ENCODE measurements at places on chromosomes 11 and 22. TPM values are rescaled to one million over a fixed set of nuclear protein-coding genes. Genes with fewer than 3 reads are reported as not detected.

GRCh38 chr11:74721479-74721835 is 9.8 kb downstream of the CHRDL2 start:
- DNase-seq = no peak

GRCh38 chr22:30305906-30306626 is 16.8 kb upstream of the CASTOR1 start:
- DNase-seq = peak; percentile 60

GRCh38 chr11:71267807-71268421 is 15.5 kb upstream of the SHANK2 start:
- DNase-seq = no peak

DNA sequence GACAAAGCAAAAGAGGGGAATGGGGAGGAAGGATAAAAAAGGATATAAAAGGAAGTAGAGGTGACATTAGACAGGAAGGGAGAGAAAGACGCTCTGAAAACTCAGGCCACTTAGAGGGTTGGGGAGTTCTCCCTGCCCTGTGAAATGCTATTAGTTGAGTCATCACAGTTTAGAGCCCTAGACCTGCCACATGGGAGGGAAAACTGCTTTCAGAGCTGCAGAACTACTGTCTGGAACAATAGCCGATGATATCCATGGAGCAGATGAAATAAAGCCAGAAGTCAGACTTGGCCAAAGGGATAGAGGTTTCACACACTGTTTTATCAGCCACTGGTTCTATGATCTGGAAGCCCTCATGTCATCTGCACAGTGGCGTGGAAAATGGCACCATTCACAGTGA is 157.9 kb downstream of the NCAM1 start:
- DNase-seq = no peak

Gene NRIP3
- polyA plus RNA-seq = 1.4 TPM
